ENCODE measurements at places on chromosomes 13 and 19.

DNA sequence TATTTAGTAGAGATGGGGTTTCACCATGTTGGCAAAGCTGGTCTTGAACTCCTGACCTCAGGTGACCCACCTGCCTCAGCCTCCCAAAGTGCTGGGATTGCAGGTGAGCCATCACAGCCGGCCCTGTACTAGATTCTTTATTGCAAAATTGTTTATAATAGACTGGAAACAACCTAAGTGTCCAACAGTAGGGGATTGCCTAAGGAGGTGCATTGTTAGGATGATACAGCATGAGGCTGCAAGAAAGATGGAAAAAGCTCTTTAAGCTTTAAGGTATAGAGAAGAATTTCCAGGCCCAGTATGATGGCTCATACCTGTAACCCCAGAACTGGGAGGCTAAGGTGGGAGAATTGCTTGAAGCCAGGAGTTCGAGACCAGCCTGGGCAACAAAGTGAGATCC, 8.2 kb downstream of the BCAT2 start:
- DNase-seq, result no peak

GRCh38 chr13:32426191-32426989, 1.5 kb downstream of the N4BP2L1 start:
- peak; percentile 38 for DNase-seq

DNA sequence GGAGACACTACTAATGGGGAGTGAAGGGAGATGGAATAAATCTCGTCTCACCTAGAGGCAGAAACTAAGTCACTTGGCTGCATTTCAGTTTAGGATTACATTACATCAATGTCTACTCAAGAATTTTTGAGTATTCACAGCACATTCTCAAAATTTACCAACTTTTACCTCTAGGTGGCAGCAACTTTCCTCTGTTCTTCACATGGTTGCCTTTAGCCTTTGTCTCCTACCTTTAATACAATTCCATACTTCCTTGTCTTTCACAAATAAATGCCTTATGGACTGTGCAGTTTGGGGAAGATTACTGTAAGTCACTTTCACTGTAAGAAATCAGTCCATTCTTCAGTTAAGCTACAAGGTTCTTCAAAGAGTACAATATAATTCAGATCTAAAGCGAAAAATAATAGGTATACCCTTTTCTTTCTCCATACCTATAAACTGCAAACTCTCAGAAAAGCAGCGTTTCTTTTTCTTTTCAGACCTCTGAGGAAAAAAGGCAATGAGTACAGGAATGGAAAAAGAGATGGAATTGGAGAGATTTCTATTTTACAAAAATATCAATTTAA, 379.4 kb downstream of the KLF12 start:
- peak; percentile 40 for DNase-seq

- peak; percentile 63 for DNase-seq
Observed at GRCh38 chr19:53158119-53158656, 665 bp downstream of the ZNF347 start.

DNA sequence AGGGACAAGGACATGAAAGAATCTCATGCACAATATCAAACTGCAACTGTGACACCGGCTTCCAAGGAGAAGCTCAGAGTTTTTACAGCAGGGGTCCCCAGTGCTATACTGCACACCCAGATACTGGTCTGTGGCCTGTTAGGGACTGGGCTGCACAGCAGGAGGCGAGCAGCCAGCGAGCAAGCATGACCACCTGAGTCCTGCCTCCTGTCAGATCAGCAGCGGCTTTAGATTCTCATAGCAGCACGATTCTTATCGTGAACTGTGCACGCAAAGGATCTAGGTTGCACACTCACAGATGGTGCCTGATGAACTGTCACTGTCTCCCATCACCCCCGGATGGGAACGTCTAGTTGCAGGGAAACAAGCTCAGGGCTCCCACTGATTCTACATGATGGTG, 13.1 kb upstream of the CD22 start:
- no peak for DNase-seq

DNA sequence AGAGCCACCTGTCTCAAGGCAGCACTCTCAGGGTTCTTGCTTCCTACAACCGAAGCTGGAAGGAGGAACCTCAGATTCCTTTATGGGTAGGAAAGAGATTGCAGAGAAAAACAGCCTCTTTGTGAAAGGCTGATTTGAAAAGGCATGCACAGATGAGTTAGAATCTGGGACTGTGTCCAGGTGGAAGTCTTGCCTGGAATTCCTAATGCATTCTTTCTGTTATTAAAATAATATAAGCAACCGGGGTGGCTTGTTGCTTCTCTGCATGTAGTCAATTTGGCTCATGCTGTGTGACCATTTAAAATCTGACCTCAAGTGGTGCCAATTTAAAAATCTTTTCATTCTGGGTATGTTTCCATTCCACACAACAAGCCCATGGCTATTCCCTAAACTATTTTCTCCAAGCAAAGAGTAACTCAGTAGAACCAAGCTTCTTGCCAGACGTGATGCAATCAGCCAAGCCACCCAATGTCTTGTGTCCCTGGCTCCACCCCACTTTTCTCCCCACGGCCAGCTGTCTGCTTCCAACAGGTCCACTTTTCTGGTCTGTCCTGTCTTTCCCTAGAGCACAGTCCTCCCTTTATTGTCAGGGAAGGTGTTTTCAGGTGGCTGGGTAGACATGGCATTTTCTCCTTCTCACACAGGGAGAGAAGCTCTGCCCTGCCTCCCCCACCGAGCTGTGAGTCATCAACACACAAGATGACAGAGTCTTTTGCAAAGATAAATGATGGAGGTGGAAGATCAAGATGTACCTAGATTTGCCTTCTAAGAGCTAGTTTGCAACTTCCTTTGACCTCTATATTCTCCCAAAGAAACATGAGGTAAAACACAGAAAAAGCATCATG, 394.3 kb downstream of the FOXO1 start:
- DNase-seq, result no peak

DNA sequence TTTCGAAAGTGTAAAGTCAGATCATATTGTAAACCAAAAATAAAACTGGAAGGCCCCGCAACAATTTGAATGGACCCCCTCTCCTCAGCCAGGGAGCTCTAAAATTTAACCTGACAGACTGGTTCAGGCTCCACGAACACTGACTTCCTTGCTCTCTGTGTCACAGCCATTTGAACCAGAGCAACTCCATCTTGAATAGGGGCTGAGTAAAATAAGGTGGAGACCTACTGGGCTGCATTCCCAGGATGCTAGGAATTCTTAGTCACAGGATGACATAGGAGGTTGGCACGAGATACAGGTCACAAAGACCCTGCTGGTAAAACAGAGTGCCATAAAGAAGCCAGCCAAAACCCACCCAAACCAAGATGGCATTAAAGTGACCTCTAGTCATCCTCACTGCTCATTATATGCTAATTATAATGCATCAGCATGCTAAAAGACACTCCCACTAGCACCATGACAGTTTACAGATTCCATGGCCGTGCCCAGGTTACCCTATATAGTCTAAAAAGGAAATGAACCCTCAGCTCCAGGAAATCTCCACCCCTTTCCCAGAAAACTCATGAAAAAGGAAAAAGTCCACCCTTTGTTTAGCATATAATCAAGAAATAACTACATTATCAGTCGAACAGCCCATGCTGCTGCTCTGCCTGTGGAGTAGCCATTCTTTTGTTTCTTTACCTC, 43.1 kb downstream of the RFXAP start:
- no peak for DNase-seq

- DNase-seq, result no peak
Observed at GRCh38 chr13:22162889-22163288, 492.0 kb downstream of the FGF9 start.

- DNase-seq, result no peak
Observed at GRCh38 chr13:42926555-42926954, 65.5 kb downstream of the EPSTI1 start.

GRCh38 chr13:99178636-99179035, 22.0 kb upstream of the UBAC2 start:
- no peak for DNase-seq

DNA sequence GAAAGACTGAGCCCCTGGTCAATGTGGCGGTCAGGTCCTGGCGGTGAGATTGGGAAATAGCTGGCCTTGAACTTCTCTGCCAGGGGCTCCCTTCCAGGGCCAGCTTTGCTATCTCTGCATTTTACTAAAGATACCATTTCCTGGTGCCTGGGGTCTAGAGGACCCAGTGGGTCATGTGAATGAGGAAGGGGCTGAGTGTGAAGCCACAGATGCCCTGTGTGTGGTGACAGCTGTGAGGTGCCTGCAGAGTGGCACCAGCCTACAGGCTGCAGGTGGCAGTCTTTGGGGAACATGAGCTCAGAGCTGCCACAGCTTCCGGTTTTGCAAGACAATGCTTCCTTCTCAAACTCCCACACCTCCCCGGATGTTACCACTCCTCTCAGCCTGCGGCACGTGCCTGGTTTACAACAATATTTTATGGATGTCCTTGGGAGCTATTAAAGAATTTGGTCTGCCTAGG, 5.2 kb upstream of the MLNR start:
- peak; percentile 36 for DNase-seq

- no peak for DNase-seq
Observed at GRCh38 chr13:39266426-39266825, 228.2 kb downstream of the NHLRC3 start.

DNA sequence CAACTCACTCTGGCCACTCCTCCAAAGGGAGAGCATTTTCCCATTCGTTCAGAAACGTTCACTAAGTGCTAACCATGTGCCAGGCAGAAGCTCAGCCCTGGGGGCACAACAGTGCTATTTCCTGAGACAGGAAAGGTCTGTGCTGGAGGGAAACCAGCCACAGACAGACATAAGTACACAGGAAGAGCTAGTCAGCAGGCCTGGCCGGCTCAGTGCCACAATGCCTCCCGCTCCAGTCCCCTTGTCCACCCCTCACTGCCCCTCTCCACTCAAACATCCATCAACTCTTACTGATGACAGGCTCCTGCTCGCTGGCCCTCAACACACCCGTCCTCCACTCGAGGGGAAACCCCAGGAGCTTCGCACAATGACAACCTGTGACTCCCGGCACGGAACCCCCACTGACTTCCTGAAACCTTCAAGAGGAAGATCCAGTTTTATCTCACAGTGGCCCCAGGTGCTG, 11.3 kb upstream of the PLA2G4C start:
- peak; percentile 51 for DNase-seq

- no peak for DNase-seq
Observed at GRCh38 chr19:50629801-50630200, 9.9 kb downstream of the SYT3 start.

- DNase-seq, result peak; percentile 74
Observed at GRCh38 chr13:98143157-98143553, 261 bp downstream of the FARP1 start.

GRCh38 chr13:96991072-96991471, 3.2 kb downstream of the OXGR1 start:
- no peak for DNase-seq

DNA sequence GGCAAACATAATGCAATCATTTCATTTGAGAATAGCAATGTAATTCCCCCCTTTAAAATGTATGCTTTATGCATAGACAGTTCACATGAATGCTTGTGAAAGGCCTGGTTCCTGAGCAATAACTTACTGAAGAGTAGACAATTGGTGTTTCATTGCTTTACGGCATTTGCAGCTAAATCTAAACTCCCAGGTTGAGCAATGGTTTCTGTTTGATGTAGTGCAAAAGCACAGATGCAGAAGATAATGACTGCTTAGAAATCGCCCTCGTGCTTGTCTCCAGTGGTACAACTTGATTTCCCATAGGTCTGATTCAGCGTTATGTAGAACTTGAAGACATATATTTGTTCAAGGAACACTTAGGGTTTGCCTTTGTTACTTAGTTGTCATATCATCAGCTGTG, 1018.3 kb downstream of the DIAPH3 start:
- DNase-seq, result no peak

DNA sequence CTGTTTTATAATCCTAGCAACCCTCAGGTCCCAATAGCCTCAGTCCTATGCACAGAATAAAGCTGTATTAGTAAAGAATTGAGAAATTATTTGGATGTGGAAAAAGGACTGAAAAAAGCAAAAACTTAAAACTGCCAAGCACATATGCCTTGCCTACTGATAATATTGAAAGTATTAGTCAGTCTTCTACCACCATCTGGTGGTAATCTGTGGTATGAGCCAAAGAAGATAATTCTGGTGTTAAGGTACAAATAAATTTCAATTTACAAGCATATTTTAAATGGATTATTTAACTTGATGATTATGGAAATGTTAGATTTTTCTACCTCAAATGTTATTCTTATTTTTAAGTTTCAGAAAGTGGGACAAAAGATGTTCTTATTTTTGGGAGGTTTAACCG, 460.3 kb upstream of the KLHL1 start:
- DNase-seq, result no peak

- no peak for DNase-seq
Observed at GRCh38 chr19:33910922-33911321, 114.3 kb downstream of the KCTD15 start.

DNA sequence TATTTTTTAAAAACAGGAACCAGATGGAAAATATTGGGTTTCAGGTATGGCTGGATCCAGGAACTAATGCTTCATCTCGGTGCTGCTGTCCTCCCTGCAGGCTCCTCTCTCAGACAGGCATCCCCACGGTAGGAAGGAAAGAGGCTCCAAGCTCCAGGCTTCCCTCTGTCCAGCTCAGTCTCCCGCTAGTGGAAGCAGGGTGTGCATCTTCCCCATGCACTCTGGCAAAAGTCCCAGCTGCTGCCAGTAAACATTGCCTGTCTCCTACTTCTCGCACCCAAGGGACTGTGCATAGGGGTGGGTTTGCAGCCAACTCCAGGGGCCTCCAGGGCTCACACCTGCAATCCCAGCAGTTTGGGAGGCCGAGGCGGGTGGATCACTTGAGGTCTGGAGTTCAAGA, 29.2 kb downstream of the IL12RB1 start:
- peak; percentile 41 for DNase-seq

- DNase-seq, result no peak
Observed at GRCh38 chr19:3508771-3509535, 2.8 kb downstream of the FZR1 start.

GRCh38 chr13:58056426-58056825, 424.9 kb downstream of the PCDH17 start:
- DNase-seq, result no peak

GRCh38 chr13:48431987-48432615, 19.2 kb upstream of the LPAR6 start:
- DNase-seq, result no peak

DNA sequence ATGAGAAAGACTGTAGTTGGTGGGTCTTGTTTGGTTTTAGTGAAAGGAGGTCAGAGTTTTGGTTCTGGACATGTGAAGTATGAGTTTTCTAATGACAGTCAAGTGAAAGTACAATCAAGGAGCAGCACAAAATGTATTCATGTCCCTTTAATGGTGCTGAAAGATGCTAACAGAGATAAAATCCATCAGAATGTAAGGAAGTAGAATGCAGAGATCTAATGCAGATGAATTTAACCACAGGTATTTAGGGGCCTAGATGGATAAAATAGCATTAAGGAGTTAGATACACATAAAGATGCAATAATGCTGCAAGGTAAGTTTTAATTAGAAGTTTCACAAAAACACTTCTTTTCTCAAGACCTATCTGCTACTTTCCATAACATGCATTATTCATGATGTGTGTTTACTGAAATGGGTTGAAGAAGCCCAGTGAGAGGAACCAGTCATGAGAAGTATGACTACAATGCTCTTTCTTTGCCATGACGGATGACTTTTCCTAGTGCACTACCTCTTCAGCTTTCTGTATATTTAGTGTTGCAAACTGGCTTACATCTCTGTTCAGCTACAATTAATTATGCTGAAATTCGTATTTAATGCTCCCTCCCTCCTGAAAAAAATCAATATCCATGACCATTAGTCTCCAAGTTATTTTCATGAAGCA, 222.9 kb upstream of the HTR2A start:
- no peak for DNase-seq

- DNase-seq, result no peak
Observed at GRCh38 chr19:42303101-42303464, 659 bp upstream of the PAFAH1B3 start.
